Activated CD4-positive, alpha-beta T cell treated with anti-CD3 and anti-CD28 coated beads, Interleukin-2, amount 50 U/mL, for 16 hours (primary cell): ENCODE measurements at places on chromosomes 7 and 10.

DNA sequence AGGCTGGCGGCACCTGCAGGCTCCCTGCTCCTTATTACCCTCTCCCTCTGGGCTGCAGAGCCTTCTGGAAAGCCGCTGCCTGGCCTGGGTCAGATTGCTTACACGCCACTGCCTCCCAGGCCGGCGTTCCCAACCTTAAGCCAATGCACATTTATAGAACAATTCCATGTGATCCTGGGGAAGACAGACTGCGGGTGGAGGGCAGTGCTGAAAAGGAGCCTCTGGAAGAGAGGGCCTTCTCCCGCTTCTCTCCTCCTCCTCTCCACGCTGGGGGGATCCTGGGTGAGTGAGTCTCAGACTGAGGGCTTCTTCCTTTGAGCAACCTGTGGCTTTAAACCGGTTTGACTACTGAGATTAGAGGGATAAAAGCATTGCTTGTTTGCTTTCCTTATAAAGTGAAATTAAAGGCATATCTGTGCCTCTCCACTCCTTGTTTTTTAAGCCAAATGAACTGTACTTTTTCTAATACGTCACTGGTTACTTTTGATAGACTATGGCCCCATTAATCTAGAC lies 5.5 kb downstream of the TACC2 start:
- DNase-seq = no peak

DNA sequence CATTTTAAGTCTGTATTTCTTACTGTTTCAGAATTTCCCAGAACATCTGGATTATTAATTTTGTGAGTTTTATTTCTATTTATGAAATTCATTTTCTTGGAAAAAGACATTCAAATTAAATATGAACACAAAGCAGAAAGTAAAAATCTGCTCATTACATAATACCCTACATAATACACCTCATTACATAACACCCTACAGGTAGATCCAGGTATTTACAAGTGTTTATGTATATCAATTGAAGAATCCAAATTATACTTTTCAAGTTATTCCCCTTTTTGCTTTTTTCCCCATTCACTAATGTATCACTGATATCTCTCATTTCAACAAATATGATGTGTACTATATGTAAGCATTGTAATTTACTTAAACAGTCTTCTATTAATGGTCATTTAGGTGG lies 129.1 kb downstream of the USP6NL start:
- DNase-seq = no peak

DNA sequence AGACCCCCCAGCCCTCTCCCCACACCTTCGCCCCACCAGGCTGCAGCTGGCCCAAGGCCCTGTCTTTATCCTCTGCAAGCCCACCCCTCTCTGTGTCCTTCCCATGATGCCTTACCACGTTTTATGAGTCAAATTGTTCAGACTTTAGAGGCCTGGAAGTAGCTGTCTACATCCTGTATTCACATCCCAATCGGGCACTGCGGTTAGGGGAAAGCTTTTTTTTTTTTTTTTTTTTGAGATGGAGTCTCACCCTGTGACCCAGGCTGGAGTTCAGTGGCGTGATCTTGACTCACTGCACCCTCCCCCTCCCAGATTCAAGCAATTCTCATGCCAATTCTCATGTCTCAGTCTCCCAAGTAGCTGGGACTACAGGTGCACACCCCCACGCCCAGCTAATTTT lies 121.5 kb upstream of the SH2B2 start:
- no peak for DNase-seq

DNA sequence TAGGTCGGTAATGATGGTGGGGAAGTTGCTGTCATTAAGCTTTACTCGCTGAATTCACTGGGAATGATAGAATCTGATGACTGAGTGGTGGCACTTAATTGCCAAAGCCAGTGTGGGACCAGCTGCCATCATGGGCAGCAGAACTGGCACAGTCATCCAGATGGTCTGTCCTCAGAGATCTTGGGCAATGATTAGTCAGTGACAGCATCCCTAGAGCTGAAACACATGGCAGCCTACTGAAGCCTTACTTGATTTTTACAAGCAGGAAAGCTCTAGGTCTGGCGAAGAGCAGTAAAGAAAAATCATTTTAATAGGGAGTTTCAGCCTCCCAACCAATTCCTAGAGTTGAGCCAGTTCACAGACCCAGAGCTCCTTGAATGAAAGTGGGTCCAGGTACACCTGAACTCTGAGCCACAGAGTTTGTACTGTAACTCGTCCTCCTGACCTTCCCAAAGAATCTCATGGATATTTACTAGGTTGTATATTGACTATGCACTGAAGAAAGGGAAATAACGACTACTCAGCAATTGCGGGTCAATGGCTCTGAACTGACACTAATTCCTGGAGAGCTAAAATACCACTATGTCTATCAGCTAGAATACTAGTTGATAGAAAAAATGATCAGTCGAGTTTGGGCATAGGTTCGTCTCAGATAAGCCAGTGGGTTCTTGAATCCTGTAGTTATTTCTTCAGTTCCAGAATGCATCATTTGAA lies 4.4 kb upstream of the ASB13 start:
- DNase-seq = no peak

- DNase-seq = no peak
Observed at GRCh38 chr7:107579554-107579884, 527 bp upstream of the BCAP29 start.

- no peak for DNase-seq
Observed at GRCh38 chr7:108140671-108141070, 10.5 kb upstream of the LAMB4 start.

GRCh38 chr7:157426463-157427301 lies 89.9 kb downstream of the DNAJB6 start:
- DNase-seq = no peak
